ENCODE measurements at places on chromosomes 6 and 20. TPM values are rescaled to one million over a fixed set of nuclear protein-coding genes. Genes with fewer than 3 reads are reported as not detected.
A peak's percentile ranks its signal among the peaks of the same experiment; 100 is the strongest.

The GMNN gene
- 41.3 TPM for polyA plus RNA-seq

The EDN1 gene
- 49.9 TPM for polyA plus RNA-seq

The ATP5F1E gene
- polyA plus RNA-seq = 156 TPM

- no peak for DNase-seq
Observed at GRCh38 chr6:133502441-133503335, 261.5 kb downstream of the EYA4 start.

The SYNE1 gene
- 94.8 TPM for polyA plus RNA-seq

DNA sequence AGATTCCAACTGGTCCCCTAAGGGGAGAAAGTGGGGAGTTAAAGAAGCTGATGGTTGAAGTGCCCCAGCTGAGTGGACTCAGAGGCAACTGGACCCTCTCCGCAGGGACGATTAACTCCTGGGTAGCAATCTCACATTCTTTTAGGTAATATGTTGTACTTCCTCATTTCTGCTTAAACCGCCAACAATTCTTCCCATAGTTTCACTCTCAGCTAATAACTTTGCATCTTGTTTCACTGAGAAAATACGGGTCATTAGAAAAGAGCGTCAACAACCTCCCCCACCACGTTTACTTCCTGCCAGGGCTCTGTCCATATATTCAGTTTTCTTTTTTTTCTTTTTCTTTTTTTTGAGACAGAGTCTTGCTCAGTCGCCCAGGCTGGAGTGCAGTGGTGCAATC is 39.5 kb upstream of the CHD6 start:
- DNase-seq = no peak

GRCh38 chr6:111406200-111406721 is 76.8 kb downstream of the REV3L start:
- DNase-seq = no peak

GRCh38 chr6:3139090-3139903 is 18.0 kb downstream of the TUBB2A start:
- no peak for DNase-seq

The C6orf141 gene
- 2.6 TPM for polyA plus RNA-seq

GRCh38 chr6:119240257-119241110 is 109.1 kb downstream of the MAN1A1 start:
- no peak for DNase-seq

DNA sequence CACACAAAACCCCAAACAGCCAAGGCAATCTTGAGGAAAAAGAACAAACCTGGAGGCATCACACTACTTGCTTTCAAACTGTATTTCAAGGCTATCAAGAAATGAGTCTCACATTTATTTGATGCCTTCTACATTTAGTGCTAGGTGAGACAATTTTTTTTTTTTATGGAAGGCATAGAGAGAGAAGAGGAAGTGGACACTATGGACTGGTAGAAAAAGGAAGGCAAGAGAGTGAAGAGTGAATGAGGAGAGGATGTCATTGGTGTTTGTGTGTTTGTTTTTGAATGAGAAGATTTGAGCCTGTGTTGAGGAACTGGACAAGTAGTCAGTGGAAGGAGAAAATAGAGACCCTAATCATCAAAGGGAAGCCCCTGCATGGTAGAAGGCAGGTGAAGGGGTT is 182.0 kb upstream of the JAG1 start:
- DNase-seq = no peak

DNA sequence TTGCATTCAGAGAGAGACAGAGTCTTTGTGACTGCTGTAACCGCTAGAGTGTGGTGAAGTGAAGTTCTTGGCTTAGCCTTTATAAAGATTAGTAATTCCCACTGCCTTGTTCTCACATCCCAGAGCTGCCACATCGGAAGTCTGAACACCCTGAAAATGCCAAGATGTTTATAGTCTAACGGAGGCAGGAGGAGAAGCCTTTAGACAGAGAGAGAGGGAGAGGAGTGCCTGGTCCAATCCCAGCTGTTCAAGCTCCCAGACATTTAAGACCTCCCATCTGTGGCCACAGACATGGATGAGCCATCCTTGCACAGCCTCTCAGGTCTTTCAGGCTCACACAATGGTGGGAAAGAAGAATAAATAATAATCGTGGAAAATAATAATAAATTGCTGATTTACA is 1422.8 kb upstream of the EYS start:
- DNase-seq = no peak

The SCRT2 gene
- polyA plus RNA-seq = not detected

The PLAGL2 gene
- 22.9 TPM for polyA plus RNA-seq

- no peak for DNase-seq
Observed at GRCh38 chr6:28914941-28915340, 8.8 kb downstream of the TRIM27 start.

- DNase-seq = no peak
Observed at GRCh38 chr6:13916230-13916944, 8.4 kb upstream of the RNF182 start.

The LY6G6C gene
- polyA plus RNA-seq = 0.65 TPM

DNA sequence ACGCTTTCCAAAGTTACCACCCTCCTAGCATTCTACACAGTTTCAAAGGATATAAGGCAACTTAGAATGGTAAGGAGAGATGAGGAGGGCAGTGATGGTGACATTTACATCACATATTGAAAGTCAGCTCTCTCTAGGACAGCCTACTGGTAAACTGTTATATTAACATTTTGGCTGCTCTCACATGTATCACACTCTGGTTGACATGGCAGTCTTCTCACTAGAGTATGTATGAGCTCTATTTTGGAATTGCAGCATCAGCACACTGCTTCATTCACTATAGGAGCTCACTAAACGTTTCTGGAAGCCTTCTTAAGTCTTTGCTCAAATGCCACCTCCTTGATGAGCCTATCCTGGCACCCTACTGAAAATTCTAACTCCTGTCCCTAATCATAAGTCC is 135.7 kb upstream of the ENPP5 start:
- no peak for DNase-seq

- DNase-seq = no peak
Observed at GRCh38 chr20:41865938-41866337, 247.8 kb upstream of the CHD6 start.

- DNase-seq = no peak
Observed at GRCh38 chr6:1901556-1901955, 291.8 kb downstream of the FOXC1 start.

DNA sequence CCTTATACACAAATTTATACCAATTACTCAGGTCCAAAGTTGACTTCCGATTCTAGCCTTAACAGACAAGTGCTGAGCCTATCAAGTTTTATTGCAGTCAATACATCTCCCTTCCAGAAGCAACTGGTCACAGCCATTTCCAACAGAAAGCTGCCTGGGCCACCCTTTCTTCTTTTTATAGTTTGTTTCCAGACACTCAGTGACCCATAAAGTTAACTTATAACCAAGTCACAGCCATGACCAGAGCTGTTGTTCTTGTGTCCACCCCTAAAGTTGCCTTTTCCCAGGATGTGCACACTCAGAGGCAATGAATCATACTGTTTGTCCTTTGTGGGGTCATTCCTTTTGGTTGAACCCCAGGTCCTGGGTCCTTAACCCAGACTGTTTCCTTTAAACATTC is 89.9 kb downstream of the CD83 start:
- no peak for DNase-seq

The DAAM2 gene
- polyA plus RNA-seq = 33.9 TPM

DNA sequence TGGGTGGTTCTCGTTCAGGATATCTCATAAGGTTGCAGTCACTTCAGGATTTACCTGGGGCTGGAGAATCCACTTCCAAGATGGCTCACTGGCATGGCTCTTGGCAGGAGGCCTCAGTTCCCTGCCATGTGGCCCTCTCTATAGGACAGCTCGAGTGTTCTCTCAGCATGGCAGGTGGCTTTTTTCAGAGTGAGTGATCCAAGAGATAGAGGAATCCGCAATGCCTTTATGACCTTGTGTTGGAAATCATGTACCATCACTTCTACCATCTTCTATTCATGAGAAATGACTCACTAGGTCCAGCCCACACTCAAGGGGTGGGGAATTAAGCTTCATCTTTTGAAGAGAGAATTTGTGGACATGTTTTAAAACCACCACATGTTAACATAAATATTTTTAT is 37.8 kb downstream of the PPP1R16B start:
- no peak for DNase-seq

The TFAP2D gene
- not detected for polyA plus RNA-seq

- peak; percentile 9 for DNase-seq
Observed at GRCh38 chr6:46269447-46270229, 98.9 kb upstream of the ENPP5 start.

DNA sequence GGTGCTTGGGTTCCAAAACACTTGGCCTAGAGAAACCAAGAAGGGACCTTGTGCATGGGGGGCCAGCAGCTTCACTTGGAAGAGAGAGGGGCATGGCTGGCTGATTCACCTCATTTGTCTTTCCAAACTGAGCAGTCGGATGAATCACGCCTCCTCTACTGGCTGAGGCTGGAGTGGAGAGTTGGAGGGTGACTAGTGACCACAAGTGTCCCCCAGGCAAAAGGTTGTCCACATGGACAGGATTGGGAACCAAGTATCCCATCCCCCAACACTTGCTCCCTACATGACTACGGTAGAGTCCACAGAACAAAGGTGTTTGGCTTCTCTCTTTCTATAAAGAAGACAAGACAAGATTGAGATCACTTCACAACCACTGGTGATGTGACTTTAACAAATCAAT is 875.6 kb downstream of the QKI start:
- no peak for DNase-seq

All from right lung (tissue), 10 donors.